IPS-NIHi11 (cell line): ENCODE measurements at places on chromosomes 13 and 19.

DNA sequence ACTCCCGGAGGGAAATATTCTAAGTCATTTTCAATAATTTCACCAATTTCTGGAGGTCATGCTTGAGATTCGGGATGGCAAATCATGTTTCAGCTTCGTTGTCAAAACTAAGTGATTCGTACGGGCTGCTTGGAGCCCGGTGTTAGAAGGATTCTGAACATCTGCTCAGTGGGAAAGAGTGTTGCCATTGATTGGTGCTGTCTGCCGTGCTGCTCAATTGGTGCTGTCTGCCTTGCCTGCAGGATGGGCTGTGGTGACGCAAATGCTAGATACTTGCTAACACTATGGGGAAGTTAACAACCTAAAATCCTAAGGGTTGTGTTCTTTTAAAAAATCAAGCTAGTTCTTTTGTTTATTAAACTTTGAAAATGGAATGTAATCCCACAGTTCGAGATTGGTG, 17.3 kb upstream of the CACNG8 start:
- DNase-seq = no peak

GRCh38 chr13:110032969-110033368, 246.6 kb upstream of the IRS2 start:
- DNase-seq = no peak

DNA sequence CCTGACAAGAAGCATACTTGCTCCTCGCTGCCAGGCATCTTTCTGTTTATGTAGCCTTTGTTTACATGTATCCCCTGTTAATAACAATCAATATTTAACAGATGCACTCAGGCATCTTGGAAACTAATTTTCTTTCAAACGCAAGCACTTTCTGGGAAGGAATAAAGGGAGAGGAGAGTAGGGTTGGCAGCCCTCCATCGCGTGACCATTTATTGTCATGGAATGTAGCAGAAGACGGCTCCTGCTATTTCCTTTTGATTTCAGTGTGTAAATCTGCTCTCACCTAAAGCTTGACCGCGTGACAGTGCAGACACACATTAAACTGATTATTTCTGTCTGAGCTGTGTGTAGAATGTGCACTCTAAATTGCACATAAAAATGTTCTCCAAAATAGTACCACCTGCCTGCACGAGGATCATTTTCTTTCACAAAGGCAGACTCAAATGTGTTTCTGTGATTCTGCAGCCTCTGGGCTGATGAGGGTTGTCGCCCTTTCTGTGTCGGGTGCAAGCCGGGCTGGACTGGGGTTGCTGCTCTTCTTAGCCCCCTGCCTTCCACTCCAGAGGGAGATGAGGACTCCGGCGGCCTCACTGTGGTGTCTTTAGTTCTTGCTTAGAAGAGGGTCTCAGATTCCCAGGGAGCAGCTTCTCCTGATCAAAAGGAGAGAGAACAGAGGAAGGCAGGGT, 223.5 kb upstream of the MAB21L1 start:
- no peak for DNase-seq

DNA sequence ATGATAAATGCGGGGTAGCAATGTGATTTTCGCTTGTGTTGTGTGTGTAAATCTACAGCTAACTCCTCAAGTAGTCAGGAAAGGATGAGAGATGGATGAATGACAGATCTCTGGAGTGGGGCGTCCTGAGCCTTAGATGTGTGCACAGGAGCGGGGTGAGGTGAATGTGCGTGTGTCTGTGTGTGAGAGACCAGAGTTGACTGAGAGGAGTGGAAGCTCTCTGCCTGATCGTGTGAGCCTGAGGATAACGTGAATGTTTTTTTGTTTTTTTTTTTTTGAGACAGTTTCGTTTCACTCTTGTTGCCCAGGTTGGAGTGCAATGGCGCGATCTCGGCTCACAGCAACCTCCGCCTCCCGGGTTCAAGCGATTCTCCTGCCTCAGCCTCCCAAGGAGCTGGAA, 805 bp downstream of the ZNF461 start:
- DNase-seq = no peak

DNA sequence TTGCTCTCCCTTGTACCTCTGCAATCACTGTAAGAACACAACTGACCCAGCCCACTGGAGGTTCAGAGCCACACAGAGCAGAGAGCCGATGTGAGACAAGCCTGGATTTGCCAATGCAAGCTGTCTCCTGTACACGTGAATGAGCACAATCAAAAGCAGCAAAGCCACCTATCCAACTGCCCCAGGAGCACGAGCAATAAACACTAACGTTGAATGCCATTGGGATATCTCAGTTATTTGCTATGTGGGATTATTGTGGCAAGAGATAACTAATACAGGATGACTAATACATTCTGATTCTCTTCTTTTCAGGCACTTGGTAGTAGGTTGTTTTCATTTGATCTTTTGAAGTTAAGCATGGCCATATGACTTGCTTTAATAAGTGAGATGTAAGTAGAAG, 85.2 kb upstream of the FAM216B start:
- DNase-seq = no peak

DNA sequence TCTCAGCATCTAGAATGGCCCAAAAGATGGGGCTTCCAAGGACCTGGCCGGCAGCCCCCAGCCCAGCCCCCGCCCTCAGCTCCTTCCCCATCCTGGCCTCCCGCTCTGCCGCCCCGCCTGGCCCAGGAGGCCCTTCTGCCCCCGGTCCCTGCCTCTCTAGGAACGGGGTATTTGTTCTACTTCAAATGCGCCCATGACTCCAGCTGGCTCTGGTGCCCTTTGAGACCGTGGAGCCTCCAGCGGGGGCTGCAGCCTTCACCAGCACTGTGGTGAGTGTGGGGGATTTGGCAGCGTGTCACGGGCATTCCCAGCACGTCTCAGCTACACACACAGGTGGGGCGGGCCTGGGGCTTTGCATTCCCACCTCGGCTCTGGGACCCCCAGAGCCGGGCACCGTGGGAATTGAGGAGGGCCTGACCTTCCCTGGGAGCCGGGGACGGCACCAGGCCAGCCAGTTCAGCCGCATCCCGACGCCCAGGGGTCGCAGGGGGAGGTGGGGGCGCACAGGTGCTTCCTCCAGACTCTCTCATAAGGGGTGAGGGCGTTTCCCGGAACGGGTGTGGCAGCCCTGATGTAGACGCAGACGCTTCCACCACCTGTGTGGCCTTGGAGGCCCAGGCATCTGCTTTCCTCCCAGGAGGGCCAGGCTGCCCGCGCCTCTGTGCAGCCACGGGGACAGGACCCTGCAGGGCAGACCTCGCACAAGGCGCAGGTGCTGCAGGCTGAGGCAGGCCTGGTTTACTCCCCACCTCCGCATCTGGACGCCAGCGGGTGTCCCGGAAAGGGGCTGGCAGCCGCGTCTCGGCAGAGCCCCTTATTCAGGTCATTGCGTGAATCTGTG, 947 bp downstream of the ATP4B start:
- no peak for DNase-seq

DNA sequence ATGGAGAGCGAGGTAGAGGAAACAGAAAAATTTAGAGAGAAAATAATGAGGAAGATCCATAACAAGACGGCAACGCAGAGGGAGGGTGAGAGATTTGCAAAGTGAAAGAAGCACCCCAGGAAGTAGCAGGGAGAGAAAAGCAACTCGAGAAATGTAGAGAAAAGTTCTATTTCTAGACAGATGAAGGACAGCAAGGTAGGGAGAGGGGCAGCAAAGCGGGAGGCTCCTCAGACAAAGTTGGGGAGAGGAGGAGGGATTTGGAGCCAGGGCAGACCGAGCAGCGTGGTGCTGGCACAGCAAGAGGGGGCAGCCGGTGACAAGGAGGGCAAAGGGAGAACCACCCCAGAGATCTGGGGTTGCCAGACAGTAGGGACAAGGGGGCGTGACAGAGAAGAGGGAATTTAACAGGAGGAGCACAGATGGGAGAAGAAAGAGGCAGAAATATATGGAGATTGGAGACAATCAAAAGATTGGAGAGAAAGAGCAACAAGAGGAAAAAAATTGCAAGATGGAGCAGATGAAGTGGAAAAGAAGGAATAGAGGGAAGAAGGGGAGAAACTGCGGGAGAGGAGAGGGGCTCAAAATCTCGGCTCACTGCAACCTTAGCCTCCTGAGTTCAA, 989 bp downstream of the ZNF766 start:
- DNase-seq = peak; percentile 35

- no peak for DNase-seq
Measured at GRCh38 chr19:41771410-41771809, 16.1 kb downstream of the CEACAM6 start.

DNA sequence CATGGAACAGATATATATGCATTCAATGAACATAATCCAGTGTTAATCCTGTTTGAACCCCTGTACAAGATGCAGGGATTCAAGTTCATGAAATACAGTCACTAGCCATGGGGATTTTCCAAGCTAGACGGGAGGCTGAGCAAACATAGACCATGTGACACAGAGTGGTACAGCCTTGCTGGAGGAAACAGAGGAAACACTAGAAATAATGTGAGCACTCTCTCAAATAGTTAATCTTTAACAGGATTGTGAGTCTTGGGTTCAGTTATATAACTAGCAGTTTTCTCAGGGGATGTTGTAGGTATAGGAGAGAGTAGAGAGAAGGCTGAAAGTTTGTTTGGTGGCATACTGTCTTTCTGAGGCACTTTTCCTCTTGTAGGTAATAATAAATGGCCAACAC, 13.9 kb upstream of the LGALS16 start:
- no peak for DNase-seq

DNA sequence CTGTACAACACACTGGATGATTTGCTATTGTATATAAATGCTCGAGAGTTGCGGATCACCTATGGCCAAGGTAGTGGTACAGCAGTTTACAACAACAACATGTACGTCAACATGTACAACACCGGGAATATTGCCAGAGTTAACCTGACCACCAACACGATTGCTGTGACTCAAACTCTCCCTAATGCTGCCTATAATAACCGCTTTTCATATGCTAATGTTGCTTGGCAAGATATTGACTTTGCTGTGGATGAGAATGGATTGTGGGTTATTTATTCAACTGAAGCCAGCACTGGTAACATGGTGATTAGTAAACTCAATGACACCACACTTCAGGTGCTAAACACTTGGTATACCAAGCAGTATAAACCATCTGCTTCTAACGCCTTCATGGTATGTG, 21.5 kb downstream of the OLFM4 start:
- DNase-seq = no peak

- no peak for DNase-seq
Measured at GRCh38 chr13:93726173-93726957, 499.8 kb downstream of the GPC6 start.

DNA sequence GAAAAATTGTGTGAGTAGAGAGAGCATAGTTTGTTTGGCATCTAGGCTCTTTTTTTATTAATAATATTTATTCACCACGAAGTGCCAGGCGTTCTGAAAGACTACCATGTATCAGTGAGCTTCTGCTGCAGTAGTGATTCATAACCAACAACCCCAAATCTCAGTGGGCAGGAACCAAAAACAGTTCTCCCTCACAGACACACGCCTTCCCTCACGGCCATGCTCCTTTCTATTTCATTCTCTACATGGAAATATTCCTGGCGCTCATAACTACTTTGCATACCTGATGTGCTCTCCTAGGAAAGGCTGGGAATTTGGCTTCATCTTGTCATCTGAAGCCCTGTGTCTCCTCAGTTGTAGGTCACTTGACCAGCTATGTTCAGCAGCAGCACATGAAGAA, 26.6 kb upstream of the AMER2 start:
- DNase-seq = no peak

DNA sequence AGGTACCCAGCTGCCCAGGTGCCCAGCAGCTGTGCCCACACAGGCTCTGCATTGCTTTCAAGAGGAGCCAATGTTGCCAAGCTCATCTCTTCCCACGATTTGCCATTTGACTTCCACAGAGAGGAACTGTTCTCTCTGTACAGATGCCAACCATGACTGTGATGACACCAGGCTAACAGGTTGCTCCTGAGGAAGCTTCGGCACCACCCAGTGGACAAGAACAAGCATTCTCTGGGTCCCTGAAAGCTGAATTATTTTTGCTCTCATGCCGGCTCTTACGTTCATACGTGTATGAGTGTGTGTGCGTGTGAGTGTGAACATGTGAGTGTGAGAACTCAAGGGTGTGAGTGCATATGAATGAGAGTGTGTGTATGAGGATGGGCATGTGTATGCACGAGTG, 535.2 kb downstream of the LIG4 start:
- DNase-seq = no peak

DNA sequence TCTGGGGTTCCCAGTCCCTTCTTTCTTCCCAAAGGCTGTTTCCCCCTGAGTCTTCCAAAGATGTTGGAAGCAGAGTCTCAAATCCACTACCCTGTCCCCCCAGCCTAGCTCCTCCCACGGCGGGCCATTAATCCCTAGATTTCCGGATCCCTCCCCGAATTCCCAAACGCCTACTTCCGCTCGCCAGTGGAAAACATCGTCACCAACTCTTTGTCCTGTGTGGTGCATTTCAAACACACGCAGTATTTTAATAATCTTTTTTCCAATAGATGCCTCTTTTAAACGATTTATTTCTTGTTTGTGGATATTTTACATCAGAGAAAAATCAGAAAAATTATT, 610 bp downstream of the ZNF791 start:
- peak; percentile 74 for DNase-seq

- DNase-seq = no peak
Measured at GRCh38 chr19:20423381-20424197, 142.0 kb downstream of the ZNF737 start.

DNA sequence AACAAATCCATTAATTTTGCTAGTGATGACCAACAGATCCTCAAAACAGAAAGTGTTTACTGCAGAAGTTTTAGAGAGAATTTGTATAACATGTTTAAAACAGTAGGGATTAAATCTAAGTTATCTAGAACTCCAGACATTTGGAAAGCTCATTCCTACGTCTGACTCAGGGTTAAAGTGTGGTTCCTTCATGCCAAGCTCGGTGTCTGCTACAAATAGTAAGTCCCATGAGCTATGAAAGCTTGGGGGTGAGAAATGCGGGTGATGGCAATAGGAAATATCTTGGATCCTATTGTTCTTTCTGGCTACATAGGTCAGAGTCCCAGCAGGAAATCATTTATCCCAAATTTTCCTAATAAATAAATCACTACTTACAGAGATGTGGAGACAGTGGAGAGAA, 867.1 kb downstream of the UQCRFS1 start:
- no peak for DNase-seq
